ENCODE measurements at places on chromosomes 7 and 10.
A peak's percentile ranks its signal among the peaks of the same experiment; 100 is the strongest.

- peak; percentile 63 for DNase-seq
Observed at GRCh38 chr10:94320285-94320914, 42.3 kb downstream of the NOC3L start.

DNA sequence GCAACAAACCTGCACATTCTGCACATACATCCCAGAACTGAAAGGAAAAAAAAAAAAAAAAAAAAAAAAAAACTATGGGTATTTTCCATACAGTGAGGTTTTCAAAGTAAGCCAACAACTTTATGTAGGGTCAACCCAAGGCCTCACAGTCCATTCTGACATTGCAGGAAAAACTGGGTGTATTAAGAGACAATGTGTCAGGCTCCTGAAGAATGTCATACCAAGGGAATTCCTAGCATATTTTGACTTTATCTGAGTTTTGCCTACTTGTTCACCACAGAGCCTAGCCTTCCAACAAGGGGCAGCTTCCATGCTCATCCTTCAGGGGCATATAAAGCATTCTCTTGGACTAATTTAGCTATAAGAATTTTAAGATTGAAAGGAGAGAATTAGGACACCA, 368.9 kb downstream of the PLXDC2 start:
- no peak for DNase-seq

DNA sequence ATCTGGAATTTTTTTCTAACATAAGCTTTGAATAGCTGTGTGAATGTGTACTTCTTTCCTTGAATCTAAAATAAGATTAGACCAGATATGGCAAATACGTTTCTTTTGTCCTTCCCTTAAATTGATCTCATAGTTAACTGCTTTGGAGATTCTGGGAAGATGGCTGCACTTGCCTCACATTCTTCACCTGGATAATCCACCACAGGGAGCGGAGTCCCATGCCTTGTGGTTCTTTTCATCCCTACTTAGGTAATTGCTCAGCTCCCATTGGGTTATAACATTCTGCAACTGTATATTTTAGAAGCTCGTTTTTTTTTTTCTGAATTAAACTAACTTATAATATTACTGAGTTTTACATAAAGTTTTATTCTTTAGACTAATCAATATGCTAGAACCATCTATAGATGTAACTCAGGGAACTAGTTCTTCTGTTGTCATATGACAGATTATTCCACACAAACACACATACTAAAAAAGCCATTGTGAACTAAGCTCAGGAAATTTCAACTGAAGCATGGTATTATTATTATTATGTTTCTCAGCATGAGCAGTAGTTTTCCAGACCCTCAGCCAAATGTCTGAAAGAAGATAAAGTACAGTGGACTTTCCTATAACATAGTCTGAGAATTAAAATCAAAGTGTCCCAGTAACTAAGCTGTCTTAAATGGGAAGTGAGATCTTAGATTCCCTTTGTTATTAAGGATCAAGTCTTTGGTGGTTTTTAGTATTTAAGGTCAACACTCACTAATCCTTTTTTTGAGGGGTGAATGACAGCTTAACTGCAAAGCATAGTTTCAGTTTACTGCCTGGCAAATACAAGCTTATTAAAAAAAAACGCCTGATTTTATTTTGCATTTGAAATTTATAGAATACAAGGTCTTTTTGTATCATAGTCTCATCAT, 182.3 kb downstream of the PPP1R9A start:
- no peak for DNase-seq

DNA sequence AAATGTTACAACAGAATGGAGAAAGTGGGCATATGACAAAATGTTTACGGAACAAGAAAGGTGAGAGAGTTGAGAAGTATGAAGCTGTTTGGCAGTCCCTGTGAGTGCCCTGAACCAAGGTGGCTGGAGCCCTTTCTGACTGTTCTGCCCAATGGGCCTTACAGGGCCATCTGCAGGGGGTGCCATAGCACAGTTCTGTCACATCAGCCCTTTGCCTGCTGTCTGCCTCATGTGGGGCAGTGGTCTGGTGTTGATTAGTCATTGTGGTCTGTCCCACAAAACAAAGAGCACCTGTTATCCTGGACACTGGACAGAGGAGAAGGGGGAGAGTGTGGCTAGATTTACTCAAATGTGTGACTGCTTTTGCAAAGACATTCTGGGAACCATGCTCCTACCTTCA, 51.5 kb upstream of the OSBPL3 start:
- no peak for DNase-seq

GRCh38 chr10:87720665-87721064, 61.0 kb downstream of the PAPSS2 start:
- no peak for DNase-seq

DNA sequence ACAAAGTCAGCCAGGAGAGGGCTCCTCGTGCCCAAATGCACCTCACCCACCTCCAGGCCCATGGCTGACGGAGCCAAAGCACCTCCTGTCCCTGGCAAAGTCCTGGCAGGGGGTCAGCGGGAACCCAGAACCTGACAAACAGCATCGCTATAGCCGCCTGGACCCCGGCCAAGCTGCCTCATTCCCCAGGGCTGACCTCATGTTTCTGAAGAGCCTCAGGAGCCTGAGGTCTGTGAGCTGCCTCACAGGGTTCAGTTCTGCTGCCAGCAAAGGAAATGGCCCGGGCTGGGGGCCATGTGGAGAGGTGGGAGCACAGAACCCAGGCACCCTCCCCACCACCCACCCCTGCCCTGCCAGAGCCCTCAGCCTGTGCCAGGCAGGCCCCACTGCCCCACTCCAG, 4.2 kb upstream of the NANOS1 start:
- DNase-seq, result no peak

DNA sequence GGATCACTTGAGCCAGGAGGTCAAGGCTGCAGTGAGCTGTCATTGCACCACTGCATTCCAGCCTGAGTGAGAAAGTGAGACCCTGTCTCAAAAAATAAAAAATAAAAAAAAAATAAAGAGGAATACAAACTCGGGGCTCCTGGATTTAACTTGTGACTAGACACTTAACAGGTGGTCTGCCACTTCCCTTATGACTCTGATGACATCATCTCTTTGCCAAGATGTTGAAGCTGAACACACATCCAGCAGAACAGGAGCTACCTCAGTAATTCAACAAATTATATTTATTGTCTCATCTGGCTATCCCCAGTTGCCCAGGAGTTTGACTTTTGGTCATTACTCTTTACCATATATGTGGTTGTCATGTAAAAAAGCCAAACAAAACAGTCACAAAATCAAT, 35.3 kb downstream of the NEUROD6 start:
- DNase-seq, result no peak

- no peak for DNase-seq
Observed at GRCh38 chr7:127231415-127231814, 21.3 kb downstream of the GRM8 start.

DNA sequence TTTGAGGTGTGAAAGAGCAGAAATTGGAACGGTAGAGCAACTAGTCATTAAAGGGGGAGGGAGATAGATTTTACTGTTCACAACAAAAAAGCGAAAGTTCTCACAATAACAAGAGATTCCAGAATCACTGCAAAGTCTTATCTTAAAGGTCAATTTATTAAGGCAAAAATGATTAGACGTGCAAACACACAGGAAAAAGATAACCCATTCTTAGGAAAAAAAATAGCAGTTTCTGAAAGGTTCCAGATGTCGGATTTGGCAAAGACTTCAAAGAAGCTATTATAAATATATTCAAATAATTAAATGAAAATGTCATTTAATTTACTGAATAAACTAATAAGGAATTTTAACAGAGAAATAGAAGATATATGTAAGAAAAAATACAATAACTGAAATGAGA, 70.8 kb upstream of the GNAI1 start:
- no peak for DNase-seq

GRCh38 chr7:142528608-142529408, 220.5 kb upstream of the PRSS1 start:
- no peak for DNase-seq

DNA sequence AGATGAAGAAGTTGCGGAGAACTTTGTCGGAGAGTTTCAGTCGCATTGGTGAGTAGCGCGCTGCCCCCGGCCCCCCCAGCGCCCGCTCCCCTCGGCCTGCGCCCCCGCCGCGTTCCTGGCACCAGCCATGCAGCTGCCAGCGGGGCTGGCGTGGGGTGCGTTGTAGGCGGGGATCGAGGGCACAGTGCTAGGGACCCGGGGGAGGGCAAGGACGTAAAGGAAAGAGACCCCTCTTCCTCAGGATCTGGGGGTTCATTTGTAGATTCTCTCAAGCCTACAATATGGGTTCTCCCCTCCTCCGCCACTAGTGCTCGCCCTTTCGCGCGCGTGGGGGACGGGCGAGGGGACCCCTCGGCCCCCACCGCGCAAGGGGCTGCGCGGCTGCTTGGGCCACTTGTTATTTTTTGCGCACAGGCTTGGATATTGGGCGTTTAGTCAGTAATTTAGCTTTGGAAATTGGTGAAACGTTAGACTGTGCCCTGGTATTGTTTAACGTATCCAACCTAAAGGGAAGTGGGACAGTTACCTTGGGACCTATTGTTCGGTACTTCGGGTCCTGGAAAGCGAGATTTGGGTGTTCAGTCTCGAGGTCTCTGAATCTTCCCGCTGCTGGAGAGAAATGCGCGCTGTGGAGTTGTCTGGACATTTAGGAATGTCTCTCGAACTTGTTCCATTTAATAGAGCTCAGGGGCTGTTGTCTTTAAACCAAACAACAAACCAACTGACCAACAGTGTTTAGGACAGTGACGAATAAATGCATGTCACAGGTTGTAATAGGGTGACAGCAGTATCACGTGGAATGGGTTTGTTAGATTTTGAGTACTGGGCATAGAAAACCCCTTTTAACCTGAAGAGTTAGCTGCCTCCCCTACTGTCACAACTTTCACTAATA, 796 bp downstream of the CDK14 start:
- no peak for DNase-seq

DNA sequence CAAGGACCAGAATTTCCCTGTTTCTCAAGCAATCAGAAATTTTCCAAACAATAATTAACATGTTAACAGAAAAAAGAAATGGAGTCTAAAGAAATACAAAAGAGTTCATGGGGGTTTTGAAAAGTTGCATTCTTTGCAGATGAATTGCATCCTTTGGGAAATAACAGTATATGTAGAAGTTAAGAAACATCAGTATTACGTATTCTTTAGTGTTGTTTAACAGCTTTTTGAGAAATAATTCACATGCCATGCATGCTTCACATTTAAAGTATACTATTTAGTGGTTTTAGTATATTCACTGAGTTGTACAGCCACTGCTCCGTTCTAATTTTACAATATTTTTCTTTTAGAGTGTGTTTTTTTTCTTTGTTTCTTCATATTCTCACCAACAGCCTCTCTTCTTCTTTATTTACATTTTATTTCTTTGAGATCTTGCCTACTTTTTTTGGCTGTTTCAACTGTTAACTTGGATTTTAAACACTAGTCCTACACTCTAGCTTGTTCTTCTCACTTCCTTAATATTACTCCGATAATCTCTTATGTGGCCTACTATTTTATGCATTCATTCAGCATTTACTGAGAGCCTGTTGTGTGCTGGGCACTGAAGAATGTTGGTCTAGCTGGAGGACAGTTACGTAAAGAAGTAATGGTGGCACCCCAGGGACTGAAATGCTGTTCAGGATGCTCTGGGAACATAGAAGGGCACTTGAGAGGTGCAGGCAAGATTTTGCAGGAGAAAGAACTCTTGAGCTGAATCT, 330.1 kb downstream of the EXOC4 start:
- no peak for DNase-seq

GRCh38 chr10:11539191-11539868, 72.1 kb downstream of the USP6NL start:
- no peak for DNase-seq

DNA sequence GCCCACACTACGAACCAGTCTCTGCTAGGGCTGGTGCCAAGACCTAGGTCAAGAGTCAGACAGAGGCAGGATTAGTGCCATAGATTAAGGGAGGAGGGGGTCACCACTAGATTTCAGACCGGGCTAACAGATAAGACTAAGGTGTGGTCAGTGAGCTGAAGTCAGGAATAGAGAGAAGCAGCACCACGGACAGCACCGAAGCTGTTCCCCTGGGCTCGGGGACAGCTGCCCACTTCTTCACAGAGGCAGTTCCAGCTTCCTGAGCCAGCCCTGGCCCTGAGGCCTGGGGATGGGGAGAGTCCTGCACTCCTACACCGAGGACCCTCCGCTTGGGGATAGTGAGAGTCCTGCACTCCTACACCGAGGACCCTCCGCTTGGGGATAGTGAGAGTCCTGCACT, 11.2 kb upstream of the JAKMIP3 start:
- DNase-seq, result no peak

GRCh38 chr7:90570373-90570959, 25.7 kb upstream of the CDK14 start:
- no peak for DNase-seq

- no peak for DNase-seq
Observed at GRCh38 chr7:37320848-37321468, 127.7 kb downstream of the ELMO1 start.

DNA sequence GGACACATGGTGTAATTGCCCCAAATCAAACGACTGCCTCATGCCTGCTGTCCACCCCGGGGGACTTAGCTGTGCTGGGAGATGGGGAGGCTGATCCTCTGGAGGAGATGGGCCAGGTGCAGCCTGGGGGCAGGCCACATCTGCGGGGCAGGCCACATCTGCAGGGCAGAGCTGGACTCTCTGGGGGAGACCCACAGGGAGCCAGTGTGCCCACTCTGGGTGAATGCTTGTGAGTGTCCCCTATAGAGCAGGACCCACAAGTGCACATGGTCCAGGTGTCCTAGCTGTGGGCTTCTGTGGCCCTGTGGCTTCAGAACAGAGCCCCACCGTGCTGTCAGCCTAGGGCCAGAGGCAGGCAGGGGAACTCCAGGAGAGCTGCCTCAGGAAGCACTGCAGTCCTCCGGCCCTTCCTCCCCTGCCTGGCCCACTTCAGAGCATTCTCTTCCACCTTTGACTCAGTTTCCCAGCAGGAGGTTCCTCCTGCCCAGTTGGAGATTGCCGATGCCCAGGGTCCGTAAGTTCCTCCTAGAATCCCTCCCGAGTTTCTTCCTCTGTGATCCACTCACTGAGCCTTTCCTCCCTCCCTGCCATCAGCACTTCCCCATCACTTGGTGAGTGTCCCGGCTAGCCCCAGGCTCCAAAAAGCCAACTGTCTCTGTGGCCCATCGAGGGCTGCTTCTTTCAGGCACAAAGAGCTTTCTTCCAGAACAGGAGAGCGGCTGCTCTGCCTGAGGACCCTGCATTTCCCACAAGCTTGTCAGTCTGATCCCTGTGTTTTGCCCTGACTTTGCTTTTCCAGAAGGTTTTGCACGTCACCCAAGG, 50.3 kb downstream of the ADCYAP1R1 start:
- DNase-seq, result no peak
